ENCODE measurements at places on chromosomes 3 and 15. TPM values are rescaled to one million over a fixed set of nuclear protein-coding genes. Genes with fewer than 3 reads are reported as not detected.

DNA sequence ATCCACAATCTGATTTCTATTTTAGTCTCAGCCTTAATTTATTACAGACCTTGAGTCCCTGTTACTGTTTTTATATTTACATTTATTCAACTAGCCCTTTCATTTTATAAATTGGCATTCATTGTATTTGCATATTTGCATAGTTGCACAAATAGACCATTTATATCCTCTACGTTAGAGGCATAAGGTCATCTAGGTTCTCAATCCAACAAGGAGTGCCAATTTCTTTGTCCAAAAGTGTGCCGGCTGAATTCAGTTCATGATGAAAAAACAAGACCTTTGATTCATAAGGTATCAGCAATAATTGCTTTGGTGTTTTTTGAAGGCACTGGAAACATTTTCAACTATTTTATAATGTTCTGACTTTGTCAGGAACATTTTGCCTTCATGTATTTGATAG is 33.9 kb upstream of the NANOGP8 start:
- H3K27me3 ChIP-seq = no peaks in the 10 kb centered on the region
- H3K4me3 ChIP-seq = no peak overlapping the region
- no peak overlapping the region for H3K27ac ChIP-seq
- H3K4me1 ChIP-seq = peaks cover 31% of the 10 kb centered on the region

GRCh38 chr3:128942161-128942952 is 51.5 kb downstream of the CFAP92 start:
- no peak overlapping the region for H3K27ac ChIP-seq
- H3K4me3 ChIP-seq = no peak overlapping the region
- H3K27me3 ChIP-seq = no peaks in the 10 kb centered on the region
- H3K36me3 ChIP-seq = no peaks in the 10 kb centered on the region

- H3K27ac ChIP-seq = no peak overlapping the region
- H3K27me3 ChIP-seq = no peaks in the 10 kb centered on the region
- H3K4me1 ChIP-seq = no peaks in the 10 kb centered on the region
- no peak overlapping the region for H3K4me3 ChIP-seq
Measured at GRCh38 chr15:39957481-39957880, 23.6 kb downstream of the EIF2AK4 start.

DNA sequence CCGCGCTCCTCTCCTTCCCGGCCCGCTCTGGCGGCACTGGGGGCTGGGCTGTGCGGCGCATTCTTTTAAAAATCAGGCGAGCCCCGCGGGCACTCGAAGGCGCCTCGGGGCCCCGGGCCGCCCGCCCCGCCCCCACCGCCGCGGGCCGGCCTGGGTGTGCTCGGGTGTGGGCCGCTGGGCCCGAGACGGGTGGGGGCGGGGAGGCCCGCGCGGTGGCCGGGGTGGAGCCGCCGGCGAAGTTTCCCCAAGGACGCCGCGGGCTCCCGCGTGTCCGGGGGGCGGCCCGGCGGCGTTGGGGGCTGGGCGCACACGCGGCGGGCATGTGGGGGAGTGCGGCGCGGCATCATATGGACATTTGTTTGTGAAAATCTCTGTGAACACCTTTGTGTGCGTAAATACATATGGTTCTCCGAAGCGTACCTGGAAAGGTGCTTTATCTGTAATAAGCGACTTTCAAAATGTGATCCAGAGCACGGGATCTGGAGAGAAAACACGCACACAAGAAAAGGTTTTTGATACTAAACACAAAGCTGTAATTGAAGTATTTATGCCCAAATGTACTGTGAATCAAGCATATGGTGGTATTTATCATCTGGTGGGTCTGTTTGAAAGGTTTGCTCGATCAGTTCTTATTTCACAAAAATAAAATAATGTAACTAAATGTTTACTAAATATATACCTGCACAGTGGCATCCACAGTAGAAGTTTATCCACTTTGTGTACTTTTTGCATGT is 612 bp upstream of the TBL1XR1 start:
- peaks cover 8% of the 10 kb centered on the region for H3K4me1 ChIP-seq
- no peaks in the 10 kb centered on the region for H3K36me3 ChIP-seq
- no peaks in the 10 kb centered on the region for H3K27me3 ChIP-seq
- DNase-seq = peak; percentile 68
- peak overlapping the region; percentile 49 for H3K4me3 ChIP-seq
- peak overlapping the region; percentile 96 for H3K27ac ChIP-seq

DNA sequence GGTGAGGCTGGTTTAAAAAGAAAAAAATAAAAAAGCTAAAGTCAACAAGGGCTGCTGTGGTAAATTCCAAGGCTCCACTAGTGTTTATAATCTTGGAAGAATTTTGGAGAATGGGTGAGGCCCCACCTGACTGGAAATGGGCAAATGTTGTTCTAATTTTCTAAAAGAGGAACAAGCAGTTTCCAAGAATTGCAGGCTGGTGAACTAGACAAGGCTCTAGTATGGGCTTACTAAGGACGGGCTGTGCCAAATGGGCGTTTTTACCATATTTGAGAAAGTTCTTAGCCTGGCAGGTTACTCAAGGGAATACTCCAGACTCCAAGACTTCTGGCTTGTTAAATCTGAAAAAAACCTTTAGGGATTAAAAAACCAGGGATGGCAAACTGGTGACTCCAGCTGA is 67.0 kb upstream of the ABHD2 start:
- no peak for DNase-seq
- no peaks in the 10 kb centered on the region for H3K36me3 ChIP-seq
- H3K27ac ChIP-seq = no peak overlapping the region

DNA sequence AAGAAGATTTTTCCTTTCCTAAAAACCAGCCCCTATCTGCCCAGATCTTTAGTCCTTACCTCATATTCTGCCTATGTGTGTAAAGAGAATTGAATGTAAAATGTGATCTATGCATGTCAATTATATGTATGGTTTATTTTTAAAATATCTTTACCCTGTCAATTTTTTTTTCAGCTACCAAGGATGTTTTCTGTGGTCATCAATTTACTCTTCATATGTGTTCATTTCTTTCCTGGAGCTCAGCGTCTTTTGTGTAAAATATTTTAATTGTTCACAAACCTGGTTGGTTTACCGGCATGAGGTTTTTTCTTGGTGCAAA is 1.7 kb upstream of the NR2F2 start:
- H3K4me3 ChIP-seq = no peak overlapping the region
- H3K4me1 ChIP-seq = no peaks in the 10 kb centered on the region
- no peaks in the 10 kb centered on the region for H3K27me3 ChIP-seq

DNA sequence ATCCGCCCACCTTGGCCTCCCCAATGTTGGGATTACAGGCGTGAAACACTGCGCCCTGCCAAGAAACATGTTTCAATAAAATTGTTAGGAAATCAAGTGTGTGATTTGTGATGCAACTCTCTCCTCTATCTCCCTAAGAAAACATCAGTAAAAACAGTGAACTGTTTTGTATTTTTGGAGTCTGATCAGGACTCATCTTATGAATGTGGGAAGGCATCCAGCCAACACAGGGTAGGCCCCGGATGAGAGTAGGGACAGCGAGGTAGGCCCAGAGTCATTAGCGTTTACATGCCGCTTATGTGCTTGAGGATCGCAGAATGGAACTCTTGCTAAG is 884 bp upstream of the GLYCTK start:
- H3K4me1 ChIP-seq = peaks cover 12% of the 10 kb centered on the region
- H3K27me3 ChIP-seq = no peaks in the 10 kb centered on the region
- peak overlapping the region; percentile 72 for H3K4me3 ChIP-seq
- peak overlapping the region; percentile 99 for H3K27ac ChIP-seq

DNA sequence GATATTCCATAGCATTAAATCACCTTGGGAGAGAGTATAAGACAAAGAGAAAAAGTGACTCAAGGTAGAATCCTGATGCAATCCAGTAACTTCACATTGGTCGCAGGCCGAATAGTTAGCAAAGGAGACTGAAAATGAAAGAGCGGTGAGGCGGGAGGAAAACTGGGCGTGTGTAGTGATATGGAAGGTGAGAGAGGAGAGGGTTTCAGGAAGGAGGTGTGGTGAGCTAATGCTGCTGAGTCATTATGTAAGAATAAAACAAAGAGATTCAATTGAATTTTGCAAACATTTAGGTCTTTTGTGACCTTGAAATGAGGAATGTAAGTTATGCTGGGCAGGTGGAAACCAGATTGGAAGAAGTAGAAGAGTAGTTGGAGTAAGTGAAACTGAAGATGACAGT is 235.3 kb downstream of the C3orf38 start:
- no peak for DNase-seq
- no peak overlapping the region for H3K27ac ChIP-seq
- no peak overlapping the region for H3K4me3 ChIP-seq

GRCh38 chr3:128278761-128279600 is 125.7 kb downstream of the EEFSEC start:
- peak; percentile 96 for DNase-seq
- H3K27me3 ChIP-seq = no peaks in the 10 kb centered on the region
- peaks cover 2% of the 10 kb centered on the region for H3K36me3 ChIP-seq
- H3K27ac ChIP-seq = no peak overlapping the region

DNA sequence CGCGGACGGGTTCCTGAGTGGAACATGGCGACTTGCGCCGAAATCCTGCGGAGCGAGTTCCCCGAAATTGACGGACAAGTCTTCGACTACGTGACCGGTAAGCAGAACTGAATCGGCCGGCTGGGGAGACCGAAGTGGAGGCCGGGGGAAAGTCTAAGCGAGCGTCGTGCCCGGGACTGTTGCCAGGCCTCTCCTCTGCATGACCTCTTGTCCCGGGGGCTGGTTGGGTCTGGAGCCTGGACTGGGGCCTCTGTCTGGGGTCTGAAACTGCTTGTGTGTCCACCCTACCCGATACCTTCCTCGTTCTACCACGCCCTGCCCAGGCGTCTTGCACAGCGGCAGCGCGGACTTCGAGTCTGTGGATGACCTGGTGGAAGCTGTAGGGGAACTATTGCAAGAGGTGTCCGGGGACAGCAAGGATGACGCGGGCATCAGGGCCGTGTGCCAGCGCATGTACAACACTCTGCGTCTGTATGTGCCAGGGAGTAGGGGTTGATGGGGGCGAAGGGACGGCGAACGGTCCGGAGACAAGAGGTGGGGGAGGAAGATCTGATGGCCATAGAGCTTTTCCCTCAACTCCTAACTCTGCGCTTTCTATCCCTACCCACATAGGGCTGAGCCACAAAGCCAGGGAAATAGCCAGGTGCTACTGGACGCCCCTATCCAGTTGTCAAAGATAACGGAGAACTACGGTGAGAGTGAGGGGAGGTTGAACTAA is at the start of gene ABCF3:
Gene ABCF3, plus strand, starts transcription at position 16 of the 718 bp plus-strand sequence. Its CDS starts 9 bp downstream, at position 25.
- peaks cover 17% of the 10 kb centered on the region for H3K4me1 ChIP-seq
- DNase-seq = no peak
- H3K36me3 ChIP-seq = peaks cover 52% of the 10 kb centered on the region
- peak within 1 kb of the TSS; percentile 91 for H3K4me3 ChIP-seq
- peak within 1 kb of the TSS; percentile 87 for H3K27ac ChIP-seq

- DNase-seq = no peak
- H3K27me3 ChIP-seq = no peaks in the 10 kb centered on the region
- H3K4me1 ChIP-seq = no peaks in the 10 kb centered on the region
- no peak overlapping the region for H3K27ac ChIP-seq
Measured at GRCh38 chr3:112261742-112262141, 32.3 kb downstream of the SLC9C1 start.

- no peaks in the 10 kb centered on the region for H3K4me1 ChIP-seq
- H3K36me3 ChIP-seq = no peaks in the 10 kb centered on the region
- no peaks in the 10 kb centered on the region for H3K27me3 ChIP-seq
- H3K27ac ChIP-seq = no peak overlapping the region
- H3K4me3 ChIP-seq = no peak overlapping the region
Measured at GRCh38 chr15:48222627-48223026, 16.5 kb downstream of the SLC12A1 start.

DNA sequence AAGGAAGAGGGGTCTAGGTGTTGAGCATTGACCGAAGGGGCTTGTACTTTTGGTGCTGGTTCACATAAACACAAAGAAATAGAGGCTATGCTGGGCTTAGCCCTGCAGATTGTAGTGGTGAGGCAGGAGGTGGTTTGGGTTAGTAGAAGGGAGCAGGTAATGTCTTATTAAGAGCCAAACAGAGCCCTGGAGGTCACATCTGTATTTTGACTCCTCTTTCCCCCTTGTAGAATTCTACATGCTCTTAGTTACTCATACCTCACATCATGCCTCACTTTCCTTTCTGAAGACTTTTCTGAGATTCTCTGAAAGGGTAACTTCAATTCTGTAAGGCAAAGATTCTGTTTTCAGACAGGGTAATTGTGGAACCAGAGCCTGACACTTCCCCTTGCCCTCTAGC is 16.1 kb upstream of the ZNF80 start:
- H3K27me3 ChIP-seq = no peaks in the 10 kb centered on the region
- no peak overlapping the region for H3K27ac ChIP-seq
- no peaks in the 10 kb centered on the region for H3K36me3 ChIP-seq

Gene P2RY14
- 11.0 TPM for total RNA-seq

Gene TPRG1
- total RNA-seq = 13.8 TPM

Gene TMIE
- 0.63 TPM for total RNA-seq

Gene CHDH
- total RNA-seq = 1.5 TPM

Measured in lung (tissue), 17 donors.